ENCODE measurements at places on chromosomes 6 and 20. TPM values are rescaled to one million over a fixed set of nuclear protein-coding genes. Genes with fewer than 3 reads are reported as not detected.

The SGK1 gene
- total RNA-seq: 104 TPM

The ZC3H12D gene
- 0.30 TPM for total RNA-seq

The THEMIS gene
- not detected for total RNA-seq

The TMC2 gene
- total RNA-seq: not detected

The PBOV1 gene
- not detected for total RNA-seq

The WDR46 gene
- 64.0 TPM for total RNA-seq

The FHL5 gene
- not detected for total RNA-seq

The RFX6 gene
- total RNA-seq: not detected

The CYP39A1 gene
- total RNA-seq: not detected

The SAMD10 gene
- total RNA-seq: 2.4 TPM

The KIF13A gene
- total RNA-seq: 43.1 TPM

The GMDS gene
- 5.9 TPM for total RNA-seq

The VSTM2L gene
- 1.8 TPM for total RNA-seq

The GABRR2 gene
- total RNA-seq: under 0.01 TPM

The SMAP1 gene
- total RNA-seq: 21.7 TPM

The JPH2 gene
- 10.4 TPM for total RNA-seq

The BPIFB4 gene
- total RNA-seq: not detected

The GPX5 gene
- not detected for total RNA-seq

The MEP1A gene
- not detected for total RNA-seq

The LY86 gene
- total RNA-seq: not detected

The TRAPPC3L gene
- total RNA-seq: not detected

The DEFB127 gene
- not detected for total RNA-seq

The RSPO4 gene
- total RNA-seq: not detected

The GTSF1L gene
- total RNA-seq: not detected

The RAD21L1 gene
- 0.59 TPM for total RNA-seq

The NKAIN2 gene
- total RNA-seq: not detected

The SCGN gene
- total RNA-seq: not detected

The PIGT gene
- 27.6 TPM for total RNA-seq

The SNHG17 gene
- total RNA-seq: 3.0 TPM

The IL17F gene
- not detected for total RNA-seq

The CLVS2 gene
- under 0.01 TPM for total RNA-seq

The SLC22A2 gene
- 0.23 TPM for total RNA-seq
